ENCODE measurements at places on chromosomes 12 and 14.

DNA sequence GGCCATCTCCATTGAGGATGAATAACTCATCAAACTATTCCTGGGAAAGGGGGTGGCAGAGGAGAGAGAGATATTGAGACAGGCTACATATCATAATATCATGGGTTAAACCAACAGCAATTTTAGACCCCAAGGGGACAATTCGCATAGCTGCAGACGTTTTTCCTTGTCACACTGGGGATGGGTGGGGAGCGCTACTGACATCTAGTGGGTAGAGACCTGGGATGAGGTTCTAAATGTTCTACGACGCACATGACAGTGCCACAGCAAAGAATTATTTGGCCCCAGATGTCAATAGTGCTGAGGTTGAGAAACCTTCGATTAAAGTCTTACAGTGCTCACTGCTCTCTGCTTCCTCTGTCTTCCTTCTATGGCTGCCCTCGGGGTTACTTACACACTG is 425.6 kb downstream of the NRXN3 start:
- no peak for DNase-seq

- peak; percentile 55 for DNase-seq
Measured at GRCh38 chr14:91170504-91171121, 56.7 kb downstream of the DGLUCY start.

- no peak for DNase-seq
Measured at GRCh38 chr12:121181181-121181580, 28.7 kb upstream of the P2RX4 start.

DNA sequence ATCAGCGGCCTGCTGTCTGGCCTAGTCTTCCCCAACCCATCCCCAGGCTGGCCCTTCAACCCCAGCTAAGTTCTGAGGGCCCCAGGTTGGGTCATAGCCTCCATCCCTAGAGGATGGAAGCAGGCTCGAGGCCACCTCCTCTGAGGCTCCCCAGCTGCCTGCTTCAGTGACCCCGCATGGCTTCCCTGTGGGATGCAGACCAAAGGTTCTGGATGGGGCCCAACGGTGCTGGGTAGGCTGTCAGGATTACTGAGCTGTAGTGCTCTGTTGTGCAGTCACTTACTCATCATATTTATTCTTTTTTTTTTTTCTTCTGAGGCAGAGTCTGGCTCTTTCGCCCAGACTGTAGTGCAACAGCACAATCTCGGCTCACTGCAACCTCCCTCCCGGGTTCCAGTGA is 92.0 kb downstream of the IRF2BPL start:
- DNase-seq, result no peak

GRCh38 chr12:53468282-53468681 is 16.4 kb downstream of the PCBP2 start:
- no peak for DNase-seq

DNA sequence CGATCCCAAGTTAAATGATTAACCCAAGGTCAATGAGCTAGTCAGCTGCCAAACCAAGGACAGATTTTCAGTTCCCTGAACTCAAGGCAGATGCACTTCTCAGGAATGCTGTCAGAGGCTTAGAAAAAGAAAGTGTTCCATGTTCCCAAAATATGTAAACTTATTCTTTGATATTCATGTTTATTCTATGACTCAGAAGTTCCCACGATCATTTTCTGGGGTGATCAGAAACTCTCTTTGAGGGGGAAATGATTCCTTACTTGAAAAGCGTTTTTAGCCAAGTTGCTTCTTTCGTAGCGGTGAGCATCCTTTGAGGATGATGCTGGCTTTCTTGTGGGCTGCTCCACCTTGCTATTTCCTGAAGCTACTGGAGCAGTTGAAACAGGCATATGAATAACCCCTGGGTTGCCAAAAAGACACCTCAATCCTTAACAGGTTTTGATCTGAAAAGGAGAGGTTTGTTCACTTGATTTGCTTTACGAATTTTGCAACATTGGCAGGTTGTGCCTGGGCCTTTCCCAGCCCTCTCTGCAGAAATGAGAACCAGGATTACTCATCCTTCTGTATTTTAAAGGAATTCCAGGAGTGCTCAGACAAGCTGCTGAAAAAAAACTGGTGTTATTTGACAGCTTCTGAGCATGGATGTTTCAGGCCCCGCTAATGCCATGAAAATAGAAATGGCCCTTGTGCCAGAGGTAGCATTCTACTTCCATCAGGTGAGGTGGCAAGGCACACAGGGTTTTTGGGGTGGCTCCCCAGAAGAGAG is 121.4 kb upstream of the HIF1A start:
- no peak for DNase-seq

GRCh38 chr12:98894412-98895085 is 249.5 kb downstream of the APAF1 start:
- DNase-seq, result peak; percentile 38

DNA sequence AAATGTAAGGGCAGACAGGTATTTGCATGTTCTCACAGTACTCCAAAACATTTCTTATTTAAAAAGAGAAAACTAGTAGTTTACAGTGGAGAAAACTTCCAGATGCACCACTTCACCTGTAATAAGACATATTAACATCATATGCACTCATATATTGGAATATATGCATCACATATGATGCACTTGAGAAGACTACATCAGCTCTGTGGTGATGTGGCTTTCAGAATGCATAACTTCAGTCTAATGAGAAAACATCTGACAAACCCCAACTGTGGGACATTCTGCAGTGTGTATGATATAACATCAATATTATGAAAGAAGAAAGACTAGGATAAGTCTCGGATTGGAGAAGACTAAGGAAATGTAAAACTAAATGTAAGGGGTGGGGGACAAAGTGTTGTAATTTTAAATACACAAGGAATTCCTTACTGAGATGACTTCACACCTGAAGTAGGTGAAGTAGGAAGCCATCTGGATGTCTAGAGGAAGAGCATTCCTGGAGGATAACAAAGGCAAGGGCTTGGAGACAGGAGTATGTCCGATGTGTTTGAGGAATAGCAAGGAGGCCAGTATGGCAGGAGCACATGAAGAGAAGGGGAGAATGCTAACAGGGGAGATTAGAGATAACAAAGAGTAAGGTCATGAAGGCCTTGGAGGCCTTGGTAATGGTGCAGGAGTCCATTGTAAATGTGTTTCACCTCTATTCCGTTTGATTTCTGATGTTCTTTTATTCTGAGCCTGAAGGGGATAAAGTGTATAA is 49.0 kb downstream of the CNOT2 start:
- no peak for DNase-seq

DNA sequence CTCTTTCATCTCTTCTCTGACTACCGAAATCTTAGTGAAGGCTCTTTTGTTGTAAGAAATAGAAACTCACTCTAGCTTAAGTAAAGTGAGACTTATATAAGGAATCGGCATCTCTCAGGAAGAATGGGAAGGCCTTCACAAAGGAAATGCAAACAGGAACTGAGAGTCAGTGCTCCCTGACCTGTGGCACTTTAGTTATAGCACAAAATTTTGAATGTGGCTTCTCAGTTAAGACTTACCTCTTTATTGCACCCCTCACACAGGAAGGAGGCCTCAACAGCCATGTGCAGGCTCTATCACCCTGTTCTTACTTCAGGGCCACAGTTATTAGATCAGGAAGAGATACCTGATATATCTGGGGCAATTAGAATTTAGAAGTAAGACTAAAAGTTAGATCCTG is 224.7 kb upstream of the EGLN3 start:
- no peak for DNase-seq

Measured in left hindlimb (tissue), 1 donor.